ENCODE measurements at places on chromosomes 6 and 20. TPM values are rescaled to one million over a fixed set of nuclear protein-coding genes. Genes with fewer than 3 reads are reported as not detected.

POLH gene
- 2.4 TPM for polyA plus RNA-seq

DNA sequence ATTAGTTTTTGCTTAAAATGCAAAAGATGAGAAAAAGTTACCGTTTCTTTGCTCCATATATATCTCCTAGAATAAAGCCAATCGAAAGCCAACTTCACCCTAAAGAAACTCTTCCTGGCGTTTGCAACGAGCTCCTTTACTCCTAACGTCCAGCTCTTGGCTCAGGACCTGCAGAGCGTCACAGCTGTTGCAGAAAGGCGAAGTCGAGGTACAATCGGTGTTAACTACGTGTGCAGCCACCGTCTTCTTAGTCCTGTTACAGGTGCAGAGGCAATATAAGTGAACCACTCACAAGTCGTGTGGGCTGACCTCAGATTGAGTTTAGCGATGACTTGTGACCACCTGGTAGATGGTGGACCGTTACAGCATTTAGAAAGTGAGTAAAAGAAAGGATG, 113.1 kb downstream of the TRIM27 start:
- H3K27me3 ChIP-seq = peaks cover 21% of the 10 kb centered on the region
- no peak for DNase-seq
- no peak overlapping the region for H3K4me3 ChIP-seq

- H3K36me3 ChIP-seq = no peaks in the 10 kb centered on the region
- H3K27me3 ChIP-seq = no peaks in the 10 kb centered on the region
- H3K27ac ChIP-seq = no peak overlapping the region
- H3K4me3 ChIP-seq = no peak overlapping the region
- DNase-seq = no peak
- peaks cover 11% of the 10 kb centered on the region for H3K4me1 ChIP-seq
Observed at GRCh38 chr6:816510-817084, 123.7 kb upstream of the EXOC2 start.

DNA sequence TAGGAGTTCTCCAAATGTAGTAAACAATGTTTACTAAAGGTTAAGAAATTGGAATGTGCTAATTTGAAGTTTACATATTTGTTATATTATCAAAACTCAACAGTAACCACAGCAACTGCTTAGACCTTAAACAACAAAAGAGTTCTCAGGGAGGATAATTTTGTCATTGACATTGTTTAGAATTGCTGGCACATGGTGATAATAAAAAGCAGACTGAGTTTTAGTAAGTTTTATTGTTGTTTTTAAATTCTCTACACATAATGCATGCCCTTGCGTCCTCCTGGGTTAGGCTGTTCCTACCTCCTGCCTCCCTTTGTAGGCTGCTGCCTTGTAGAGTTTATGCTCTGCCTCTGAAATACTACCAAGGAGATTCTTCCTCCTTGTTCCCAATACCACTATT, 28.7 kb downstream of the LAMA4 start:
- H3K4me1 ChIP-seq = peaks cover 52% of the 10 kb centered on the region
- DNase-seq = no peak
- no peaks in the 10 kb centered on the region for H3K27me3 ChIP-seq

DNA sequence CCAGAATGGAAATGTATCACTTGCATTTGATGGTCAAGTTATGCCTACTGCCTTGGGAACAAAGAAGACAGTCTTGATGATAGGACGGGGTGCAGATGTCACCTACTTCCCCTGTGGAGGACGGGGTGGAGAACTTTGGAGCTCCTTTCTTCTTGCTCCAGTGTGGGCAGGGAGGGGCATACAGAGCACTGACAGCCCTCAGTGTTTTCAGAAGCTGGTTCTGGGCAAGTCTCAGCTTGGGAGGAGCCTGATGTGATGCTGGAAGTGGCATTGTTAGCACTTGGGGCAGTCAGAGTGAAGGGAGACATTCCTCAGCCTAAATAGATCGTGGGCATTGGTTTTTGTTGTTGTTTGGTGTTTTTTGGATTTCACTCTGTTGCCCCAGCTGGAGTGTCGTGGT, 59.7 kb downstream of the SYNJ2 start:
- H3K27me3 ChIP-seq = no peaks in the 10 kb centered on the region
- peaks cover 69% of the 10 kb centered on the region for H3K4me1 ChIP-seq
- H3K36me3 ChIP-seq = no peaks in the 10 kb centered on the region
- DNase-seq = no peak
- no peak overlapping the region for H3K4me3 ChIP-seq

GRCh38 chr6:129699659-129700058, 10.3 kb downstream of the ARHGAP18 start:
- H3K4me3 ChIP-seq = no peak overlapping the region
- H3K27me3 ChIP-seq = no peaks in the 10 kb centered on the region
- H3K36me3 ChIP-seq = no peaks in the 10 kb centered on the region
- peaks cover 22% of the 10 kb centered on the region for H3K4me1 ChIP-seq
- H3K27ac ChIP-seq = no peak overlapping the region

RFX6 gene
- 2.3 TPM for polyA plus RNA-seq

CCN5 gene
- 2.5 TPM for polyA plus RNA-seq

- no peak overlapping the region for H3K27ac ChIP-seq
- no peak overlapping the region for H3K4me3 ChIP-seq
- peaks cover 10% of the 10 kb centered on the region for H3K36me3 ChIP-seq
- peaks cover 20% of the 10 kb centered on the region for H3K4me1 ChIP-seq
- DNase-seq = no peak
Observed at GRCh38 chr6:157592541-157592940, 211.6 kb downstream of the ZDHHC14 start.

DNA sequence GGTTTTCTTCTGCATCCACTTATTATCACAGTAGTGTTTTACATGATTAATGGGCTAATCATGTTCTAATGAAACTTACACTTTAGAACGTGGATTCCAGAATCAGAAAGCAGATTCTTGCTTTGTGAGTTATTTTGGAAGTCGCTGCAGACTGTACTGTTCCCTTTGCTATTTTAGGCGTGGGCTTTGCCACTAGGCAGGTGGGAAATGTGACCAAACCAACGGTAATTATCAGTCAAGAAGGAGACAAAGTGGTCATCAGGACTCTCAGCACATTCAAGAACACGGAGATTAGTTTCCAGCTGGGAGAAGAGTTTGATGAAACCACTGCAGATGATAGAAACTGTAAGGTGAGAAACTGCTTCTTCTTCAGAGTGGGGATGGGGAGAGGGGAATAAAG, 598 bp downstream of the FABP7 start:
- DNase-seq = no peak
- H3K27ac ChIP-seq = no peak overlapping the region
- no peak overlapping the region for H3K4me3 ChIP-seq
- no peaks in the 10 kb centered on the region for H3K4me1 ChIP-seq
- H3K27me3 ChIP-seq = no peaks in the 10 kb centered on the region

- no peak overlapping the region for H3K4me3 ChIP-seq
- no peak overlapping the region for H3K27ac ChIP-seq
- no peaks in the 10 kb centered on the region for H3K36me3 ChIP-seq
- DNase-seq = no peak
Observed at GRCh38 chr20:60107621-60108390, 149.6 kb downstream of the CDH26 start.

DNA sequence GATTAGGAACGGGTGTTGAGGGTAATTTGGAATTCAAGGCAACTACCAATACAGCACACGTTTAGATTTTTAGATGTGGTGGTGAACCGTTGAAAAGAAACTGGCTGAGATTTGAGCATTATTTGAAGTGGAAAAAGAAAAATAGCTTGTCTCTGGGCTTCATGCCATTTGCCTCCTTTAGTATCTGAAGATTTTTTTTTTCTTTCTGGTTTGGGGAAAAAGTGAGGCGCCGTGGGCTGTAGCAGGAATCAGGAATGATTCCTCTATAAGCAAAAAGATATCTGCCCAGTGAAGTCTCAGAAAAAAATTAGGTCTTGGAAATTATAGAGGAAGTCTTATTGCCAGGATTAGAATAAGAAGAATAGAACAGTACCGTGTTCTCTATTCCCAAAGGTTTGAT, 88.5 kb downstream of the RPS12 start:
- peak; percentile 5 for DNase-seq
- H3K36me3 ChIP-seq = no peaks in the 10 kb centered on the region
- H3K27me3 ChIP-seq = no peaks in the 10 kb centered on the region
- no peak overlapping the region for H3K27ac ChIP-seq

- H3K27ac ChIP-seq = no peak overlapping the region
- peak; percentile 48 for DNase-seq
Observed at GRCh38 chr6:13848522-13849150, 34.3 kb upstream of the MCUR1 start.

GRCh38 chr6:33208091-33208967, at the start of gene RING1:
RING1 (plus strand) TSS chr6:33208500; CDS start chr6:33208823, 323 bp downstream.
- peak within 1 kb of the TSS; percentile 87 for H3K27ac ChIP-seq
- peak within 1 kb of the TSS; percentile 77 for H3K4me3 ChIP-seq
- peaks cover 69% of the 10 kb centered on the region for H3K4me1 ChIP-seq
- peak; percentile 96 for DNase-seq
- peaks cover 37% of the 10 kb centered on the region for H3K36me3 ChIP-seq

Measured in stomach (tissue), 19 donors.